Retina (tissue), 1 donor: ENCODE measurements at places on chromosomes 1 and 21.

- DNase-seq = peak; percentile 88
These were observed 553 bp upstream of the STMN1 start for GRCh38 chr1:25906644-25907300.

- DNase-seq = no peak
These were observed 13.5 kb downstream of the TRAF3IP3 start for GRCh38 chr1:209769171-209769904.

- no peak for DNase-seq
These were observed 8.4 kb upstream of the SLC19A1 start for GRCh38 chr21:45550522-45551210.

- DNase-seq = peak; percentile 49
These were observed 9.3 kb upstream of the SRARP start for GRCh38 chr1:15994590-15995351.

DNA sequence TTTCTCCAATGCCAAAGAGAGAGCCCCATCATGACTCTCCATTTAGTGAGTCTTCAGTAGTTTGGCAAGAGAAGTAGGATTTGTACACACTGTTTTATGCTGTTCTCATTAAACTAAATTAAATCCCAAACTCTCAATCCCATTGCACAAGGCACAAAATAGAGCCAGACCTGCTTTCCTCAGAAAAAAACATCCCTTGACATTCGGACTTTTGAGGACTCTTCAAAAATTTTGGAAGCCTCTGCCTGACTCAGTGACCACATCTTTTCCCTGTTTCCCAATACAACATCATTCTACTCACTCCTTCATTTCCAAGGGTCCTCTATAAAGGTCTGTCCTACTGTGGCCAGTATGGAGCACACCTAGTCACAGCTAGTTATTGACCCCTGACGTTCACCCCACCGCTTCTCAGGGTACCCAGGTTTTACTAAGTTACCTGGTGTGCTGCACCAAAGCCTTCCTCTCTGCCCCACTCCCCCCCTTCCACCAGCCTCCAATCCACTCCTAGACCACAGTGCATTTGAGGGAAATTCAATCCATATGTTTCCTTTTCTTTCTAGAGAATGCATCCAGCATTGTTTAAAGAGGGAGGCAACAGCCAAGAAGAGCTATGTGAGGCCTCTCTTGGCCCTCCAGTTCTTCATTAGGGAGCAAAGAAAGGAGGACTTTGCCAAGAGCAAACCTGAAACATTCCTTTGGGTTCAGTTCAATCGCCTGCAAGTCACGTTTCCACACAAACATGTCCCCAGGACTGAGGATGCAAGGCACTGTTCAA lies 428.7 kb downstream of the PLPP3 start:
- DNase-seq = no peak

DNA sequence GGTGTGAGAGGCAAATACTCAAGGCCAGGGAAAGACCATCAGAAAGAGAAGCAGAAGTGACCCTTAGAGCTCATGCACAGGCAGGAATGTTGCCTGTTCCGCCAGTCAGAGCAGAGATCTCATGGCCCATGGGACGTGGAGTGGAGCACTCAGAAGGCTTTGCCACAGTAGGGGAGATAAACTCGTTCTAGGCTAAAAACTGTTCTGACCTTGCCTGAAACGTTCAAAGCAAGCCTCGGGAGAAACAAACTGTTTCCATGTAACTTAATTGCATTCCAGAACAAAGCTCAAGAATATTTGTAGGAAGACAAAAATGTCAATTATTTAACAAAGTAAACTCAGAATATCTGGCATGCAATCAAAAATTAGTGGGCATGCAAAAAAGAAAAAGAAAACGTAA lies 20.7 kb upstream of the SLC19A1 start:
- DNase-seq = no peak

DNA sequence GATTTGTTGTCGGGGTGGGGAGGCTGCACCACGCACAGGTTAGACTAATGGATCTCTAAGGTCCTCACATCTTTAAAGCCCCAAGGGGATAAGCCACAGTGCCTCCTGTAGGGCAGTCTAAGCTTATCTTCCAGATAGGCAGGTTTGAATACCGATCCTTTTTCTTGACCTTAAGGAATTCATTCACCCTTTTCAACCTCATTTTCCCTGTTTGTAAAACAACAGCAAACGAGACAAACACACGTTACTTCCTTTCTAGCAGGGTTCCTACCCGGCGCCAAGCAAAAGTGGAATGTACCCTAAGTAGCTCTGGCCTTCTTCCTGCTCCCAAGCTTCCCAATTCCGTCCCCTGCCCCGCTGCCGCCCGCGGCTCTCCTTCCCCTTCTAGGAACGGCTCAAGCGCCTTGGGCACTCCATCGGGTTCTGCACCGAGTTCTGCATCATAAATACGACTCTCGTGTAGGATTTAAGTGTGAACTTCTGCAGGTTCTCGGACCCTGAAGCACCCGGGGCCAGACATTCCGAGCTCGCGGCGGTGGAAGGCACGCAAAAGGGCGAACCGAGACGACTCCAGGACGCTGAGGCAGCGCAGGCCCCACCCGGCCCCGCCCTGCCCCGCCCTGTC lies 548 bp upstream of the CDC20 start:
- peak; percentile 64 for DNase-seq

DNA sequence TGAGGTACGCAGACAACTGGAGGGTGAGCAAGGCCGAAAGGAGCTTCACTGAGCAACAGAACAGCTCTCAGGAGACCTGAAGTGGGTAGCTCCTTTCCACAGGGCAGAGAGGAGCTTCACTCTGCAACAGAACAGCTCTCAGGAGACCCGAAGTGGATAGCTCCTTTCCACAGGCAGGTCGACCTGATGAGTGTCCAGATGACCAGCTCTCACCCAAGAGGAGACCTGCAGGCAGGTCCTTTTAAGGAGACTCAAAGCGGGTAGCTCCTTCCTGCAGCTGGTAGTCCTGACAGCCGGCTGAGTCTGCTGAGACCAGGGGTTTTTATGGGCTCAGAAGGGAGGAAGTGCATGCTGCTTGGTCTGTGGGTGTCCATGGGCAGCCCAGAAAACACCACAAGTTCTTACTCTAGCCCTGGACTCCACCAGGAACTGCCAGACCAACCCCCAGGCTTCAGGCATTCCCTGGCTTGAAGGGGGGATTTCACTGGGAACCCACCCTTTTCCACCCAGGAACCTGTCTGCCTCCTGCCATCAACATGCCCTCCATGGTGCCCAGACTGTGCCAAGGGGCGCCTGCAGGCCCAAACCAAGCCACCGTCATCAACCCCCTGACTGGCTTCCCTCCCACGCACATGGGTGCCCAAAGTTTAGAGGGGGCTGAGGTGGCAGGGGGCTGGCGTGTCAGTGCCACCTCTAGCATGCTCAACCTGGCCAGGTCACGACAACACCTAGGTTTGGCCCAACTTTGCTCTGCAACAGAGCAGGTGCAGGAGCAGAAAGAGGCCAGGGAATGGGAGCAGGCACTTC lies 43.6 kb downstream of the ZBTB8OS start:
- DNase-seq = no peak

GRCh38 chr1:6220236-6220635 lies 14.3 kb downstream of the RNF207 start:
- no peak for DNase-seq

DNA sequence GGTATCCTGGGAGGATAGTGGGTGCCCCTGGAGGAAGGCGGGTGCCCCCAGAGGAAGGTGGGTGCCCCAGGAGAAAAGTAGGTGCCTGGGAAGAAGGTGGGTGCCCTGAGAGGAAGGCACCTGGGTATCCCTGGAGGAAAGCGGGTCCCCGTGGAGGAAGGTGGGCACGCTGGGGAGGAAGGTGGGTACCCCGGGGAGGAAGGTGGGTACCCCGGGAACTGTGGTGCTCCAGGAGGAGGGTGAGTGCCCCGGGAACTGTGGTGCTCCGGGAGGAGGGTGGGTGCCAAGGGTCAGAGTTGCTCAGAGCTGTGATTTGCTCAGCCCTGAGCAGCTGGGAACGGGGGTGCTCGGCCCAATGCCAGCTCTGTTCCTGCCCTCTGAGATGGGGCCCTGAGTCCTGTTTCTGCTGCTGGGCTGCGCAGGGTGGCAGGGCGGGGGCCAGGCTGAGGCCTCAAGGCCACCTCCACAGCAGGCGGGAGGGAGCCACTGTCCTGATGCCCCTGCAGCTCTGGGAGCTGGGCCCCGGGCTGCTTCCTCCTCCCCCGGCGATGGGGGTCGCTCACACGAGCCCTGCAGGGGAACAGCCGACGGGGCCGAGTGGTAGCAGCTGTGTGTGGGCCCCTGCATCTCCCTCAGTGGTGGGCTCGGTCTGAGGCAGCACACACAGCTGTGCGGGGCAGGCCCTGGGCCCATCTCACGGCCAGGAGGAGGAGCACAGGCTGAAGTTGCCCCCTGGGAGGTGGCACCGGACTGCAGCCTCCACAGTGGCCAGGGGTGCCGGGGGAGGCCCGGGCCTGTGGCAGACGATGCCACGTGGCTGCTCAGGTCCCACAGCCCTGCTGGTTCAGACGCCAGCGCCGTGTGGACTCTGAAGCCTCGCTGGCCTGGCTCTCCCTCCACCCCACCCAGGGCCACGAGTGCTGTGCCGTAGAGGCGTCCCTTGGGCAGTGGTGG lies 57.4 kb downstream of the SLX9 start:
- DNase-seq = no peak

DNA sequence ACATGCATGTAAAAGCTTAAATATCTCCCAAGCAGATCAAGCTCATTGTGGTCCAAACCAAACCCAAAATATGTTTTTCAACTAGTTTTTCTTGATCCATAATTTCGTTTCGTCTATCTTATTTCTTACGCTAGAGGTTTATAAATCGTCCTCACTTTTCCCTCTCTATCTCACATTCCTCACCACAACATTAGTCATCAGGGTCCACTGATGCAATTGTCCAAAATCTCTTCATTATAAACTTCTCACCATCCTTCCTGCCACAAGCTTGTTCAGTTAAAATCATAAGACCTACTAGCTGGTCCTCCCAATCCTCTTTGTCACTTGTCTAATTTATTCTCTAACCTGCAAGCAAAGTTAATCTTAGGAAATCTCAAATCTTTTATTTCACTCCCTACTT lies 173.0 kb upstream of the PALMD start:
- DNase-seq = no peak

GRCh38 chr21:41831866-41832595 lies 47.1 kb downstream of the PRDM15 start:
- no peak for DNase-seq

DNA sequence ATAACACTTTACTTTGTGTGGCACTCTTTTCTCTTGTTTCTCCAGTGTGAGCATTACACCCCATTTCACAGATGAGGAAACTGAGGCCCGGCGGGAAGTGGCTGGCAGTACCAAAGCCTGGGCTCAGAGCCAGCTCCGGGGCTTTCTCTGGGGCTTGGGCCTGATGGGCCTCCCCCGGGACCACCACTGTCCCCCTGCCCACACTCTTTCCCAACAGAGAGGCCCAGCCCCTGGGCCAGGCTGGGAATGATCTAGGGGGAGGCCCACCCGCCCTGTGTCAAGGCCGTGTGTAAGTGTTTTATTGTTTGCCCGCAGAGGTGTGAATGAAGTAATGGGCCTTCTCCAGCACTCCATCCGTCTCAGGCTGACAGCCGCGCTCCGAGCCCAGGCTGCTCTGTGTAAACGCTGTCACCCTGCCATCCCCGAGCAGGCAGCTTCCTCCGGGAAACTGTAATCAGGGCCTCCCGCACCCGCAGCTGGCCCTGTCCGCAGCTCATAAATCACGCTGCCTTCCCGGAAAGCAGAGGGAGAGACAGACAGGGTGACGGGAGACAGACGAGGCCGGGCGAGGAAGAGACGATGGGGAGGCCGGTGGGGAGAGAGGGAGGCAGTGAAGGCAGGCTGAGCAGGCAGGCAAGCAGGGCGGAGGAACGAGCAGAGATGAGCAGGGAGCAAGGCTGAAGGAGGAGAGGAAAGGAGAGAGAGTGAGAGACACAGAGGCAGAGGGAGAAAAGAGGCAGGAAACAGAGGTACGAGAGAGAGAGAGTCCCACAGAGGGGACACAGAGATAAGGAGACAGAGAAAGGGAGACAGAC lies 109.7 kb upstream of the ZBTB40 start:
- peak; percentile 60 for DNase-seq

DNA sequence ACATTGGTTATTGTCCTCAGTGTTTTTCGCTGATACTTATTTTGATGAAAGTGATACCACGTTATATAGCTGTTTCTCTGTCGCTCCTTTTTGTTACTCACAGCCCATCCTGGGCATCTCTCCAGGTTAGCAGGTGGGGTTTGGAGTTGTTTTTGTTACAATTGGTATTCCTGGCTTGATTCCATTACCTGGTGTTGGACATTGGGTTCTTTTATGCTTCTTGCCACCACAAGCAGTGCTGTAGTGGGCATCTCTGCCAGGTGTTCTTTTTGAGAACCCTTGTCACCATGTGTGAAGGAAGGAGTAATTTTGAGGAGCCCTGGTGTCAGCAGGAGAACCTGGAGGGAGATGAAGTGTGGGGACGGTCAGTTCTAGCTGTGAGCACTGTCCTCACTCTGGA lies 47.5 kb upstream of the PWP2 start:
- DNase-seq = no peak

GRCh38 chr1:210456731-210457255 lies 128.1 kb downstream of the HHAT start:
- no peak for DNase-seq

DNA sequence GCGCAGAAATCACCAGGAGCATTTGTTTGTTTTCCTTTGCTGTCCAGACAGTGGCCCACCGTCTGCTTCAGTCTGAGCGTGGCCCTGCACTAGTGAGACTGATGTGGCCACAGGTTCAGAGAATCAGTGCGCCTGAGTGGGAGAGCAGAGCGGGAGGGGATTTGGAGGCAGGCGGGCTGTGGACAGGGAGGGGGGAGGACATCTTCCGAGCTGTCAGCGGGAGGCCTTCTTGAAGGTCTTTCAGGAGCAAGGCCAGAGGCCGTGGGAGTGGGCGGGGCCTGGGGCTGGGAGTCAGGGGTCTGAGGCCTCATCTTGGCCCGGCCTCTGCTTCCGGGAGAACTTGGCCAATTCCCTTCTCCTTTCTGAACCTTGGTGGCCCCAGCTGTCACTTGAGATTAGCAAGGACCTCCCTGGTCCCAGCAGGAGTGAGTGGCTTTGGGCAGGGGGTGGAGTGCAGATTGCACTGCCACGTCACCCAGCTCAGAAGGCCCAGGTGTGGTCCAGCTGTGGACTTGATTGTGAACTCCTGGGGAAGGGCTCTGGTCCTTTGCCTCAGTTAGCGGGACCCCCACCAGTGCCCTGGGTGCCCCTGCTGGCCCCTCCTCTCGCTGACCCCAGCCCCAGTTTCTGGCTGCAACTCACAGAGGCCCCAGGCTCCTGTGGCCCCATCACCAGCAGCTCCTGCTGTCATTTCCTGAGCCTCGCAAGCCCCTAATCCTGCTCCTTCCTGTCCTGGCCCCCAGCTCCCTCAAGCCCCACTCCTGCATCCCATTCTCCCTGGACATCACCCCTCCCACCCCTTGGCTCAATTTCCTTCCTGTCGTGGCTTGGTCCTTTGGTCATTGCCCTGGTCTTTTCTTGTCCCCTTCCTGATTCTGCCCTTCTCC lies 8.4 kb downstream of the TNFRSF1B start:
- peak; percentile 67 for DNase-seq
